ENCODE measurements at places on chromosomes 2 and 18. TPM values are rescaled to one million over a fixed set of nuclear protein-coding genes. Genes with fewer than 3 reads are reported as not detected.

COBLL1 gene
- 0.23 TPM for total RNA-seq

- no peak for DNase-seq
Observed at GRCh38 chr2:74009577-74009976, 24.9 kb downstream of the TET3 start.

C1GALT1C1L gene
- total RNA-seq = not detected

GRCh38 chr2:11710632-11711353 lies 35.6 kb upstream of the LPIN1 start:
- DNase-seq = no peak

NDUFV2 gene
- total RNA-seq = 394 TPM

DNA sequence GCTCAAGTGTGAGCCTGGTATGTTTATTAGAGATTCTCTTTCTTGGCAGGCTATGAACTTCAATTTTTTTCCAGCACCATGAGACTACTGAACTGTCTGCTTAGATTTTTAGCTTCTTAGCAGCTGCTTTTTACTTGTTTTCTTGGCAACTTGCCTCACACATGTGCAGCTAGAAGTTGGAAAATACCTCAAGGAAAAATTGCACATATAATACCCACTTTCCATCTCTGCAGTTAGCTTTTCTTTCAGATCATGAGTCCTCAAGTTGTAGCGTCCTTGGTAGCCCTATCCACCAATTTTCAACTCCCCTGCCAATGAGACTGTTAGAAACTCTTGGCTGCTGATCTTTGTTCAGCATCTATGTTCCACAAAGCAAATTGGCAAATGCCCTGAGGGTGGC lies 302.1 kb downstream of the HRH4 start:
- no peak for DNase-seq

ARHGAP28 gene
- total RNA-seq = not detected
